ENCODE measurements at places on chromosomes 6 and 20. TPM values are rescaled to one million over a fixed set of nuclear protein-coding genes. Genes with fewer than 3 reads are reported as not detected.

DNA sequence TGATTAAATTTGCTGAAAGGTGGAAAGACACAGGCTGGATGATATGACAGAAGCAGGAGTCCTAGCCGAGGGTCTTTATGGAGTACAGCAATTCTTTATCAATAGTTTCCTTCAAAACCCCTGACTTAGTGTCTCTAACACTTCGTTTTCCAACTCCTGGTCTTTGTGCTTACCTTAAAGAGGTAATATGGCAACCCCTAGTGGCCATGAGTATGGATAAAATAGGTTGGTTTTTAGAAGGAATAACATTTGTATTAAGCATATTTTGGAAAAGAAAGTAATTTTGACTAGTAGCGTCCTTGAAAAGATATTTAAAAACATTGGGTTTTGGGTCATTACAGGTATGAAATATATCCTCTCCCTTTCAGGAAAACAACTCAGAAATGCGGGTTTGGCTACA lies 51.9 kb downstream of the VGLL2 start:
- no peak for DNase-seq

- DNase-seq, result no peak
Observed at GRCh38 chr6:130075879-130076460, 57.6 kb downstream of the L3MBTL3 start.

DNA sequence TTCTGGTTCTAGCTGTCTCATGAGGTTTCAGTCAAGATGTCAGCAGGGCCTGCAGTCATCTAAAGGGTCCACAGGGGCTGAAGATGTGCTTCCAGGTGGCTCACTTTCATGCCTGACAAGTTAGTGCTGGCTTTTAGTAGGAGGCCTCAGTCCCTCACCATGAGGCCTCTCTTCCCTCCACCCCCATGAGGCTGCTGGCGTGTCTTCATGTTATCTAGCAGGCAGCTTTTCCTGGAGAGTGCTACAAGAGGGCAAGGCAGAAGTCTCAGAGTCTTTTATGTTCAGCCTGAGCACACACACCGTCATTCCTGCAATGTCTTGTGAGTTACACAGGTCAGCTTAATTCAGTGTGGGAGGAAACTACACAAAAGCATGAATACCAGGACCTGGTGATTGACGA lies 769.9 kb downstream of the HDGFL1 start:
- DNase-seq, result no peak

DNA sequence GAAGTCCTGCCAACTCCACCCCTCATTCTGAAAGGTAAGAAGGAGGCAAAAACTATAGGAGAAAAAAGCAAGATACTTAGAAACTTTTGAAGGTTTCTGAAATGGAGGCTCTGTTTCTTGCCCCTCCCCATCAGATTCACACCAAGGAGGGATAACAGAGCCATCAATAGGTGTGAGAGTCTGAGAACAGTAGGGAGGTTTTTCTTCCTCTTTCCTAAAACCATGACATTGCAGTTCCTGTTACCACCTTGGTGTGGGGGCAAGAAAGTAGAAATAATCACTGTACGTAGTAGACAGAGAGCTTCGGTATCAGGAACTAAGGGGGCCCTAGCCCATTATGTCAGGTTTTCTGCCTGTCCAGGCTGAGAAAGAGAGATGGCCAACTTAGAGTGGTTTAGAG lies 333.3 kb upstream of the SYNCRIP start:
- DNase-seq, result no peak

GRCh38 chr6:25713824-25714223 lies 40.7 kb upstream of the SLC17A4 start:
- no peak for DNase-seq

DNA sequence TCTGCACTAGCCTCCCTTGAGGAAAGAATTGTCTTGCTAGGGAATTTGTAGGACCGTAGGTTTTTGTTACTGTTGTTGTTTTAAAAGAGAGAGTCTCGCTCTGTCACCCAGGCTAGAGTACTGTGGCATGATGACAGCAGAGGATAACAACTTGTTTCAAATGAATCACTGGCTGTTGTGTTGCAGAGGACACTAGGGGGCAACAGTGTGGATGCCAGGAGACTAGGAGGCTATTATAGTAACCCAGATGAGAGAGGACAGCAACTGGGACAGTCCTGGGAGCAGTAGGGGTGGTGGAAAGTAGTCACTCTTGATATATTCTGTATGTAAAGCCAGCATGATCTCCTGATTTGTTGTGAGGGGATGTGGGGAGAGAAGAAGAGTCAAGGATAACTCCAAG lies 41.8 kb upstream of the LAMA4 start:
- no peak for DNase-seq

DNA sequence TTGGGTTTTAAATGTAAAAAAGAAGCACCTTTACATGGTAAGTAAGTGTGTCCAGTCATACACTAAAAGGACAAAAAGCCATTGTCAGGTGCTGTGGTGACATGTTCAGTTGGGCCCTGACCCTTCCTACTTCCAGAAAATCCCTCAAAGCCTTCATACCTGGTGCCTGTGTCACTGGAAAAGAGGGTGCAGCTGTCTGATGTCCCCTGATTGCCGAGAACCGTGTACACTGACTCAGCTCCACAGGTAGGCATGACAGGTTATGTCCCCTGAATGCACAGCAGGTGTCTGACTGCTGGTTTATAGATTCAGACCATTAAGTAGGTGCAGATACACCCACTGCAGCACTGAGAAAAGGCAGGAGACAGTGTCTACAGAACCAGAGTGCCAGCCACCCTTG lies 99.1 kb downstream of the FOXC1 start:
- no peak for DNase-seq

- DNase-seq, result no peak
Observed at GRCh38 chr6:32097364-32097763, 11.8 kb downstream of the TNXB start.

The OGFRL1 gene
- polyA plus RNA-seq, result 19.4 TPM

The MUCL3 gene
- polyA plus RNA-seq, result 0.07 TPM

The BCAS4 gene
- polyA plus RNA-seq, result 5.6 TPM

The PRDM1 gene
- polyA plus RNA-seq, result 4.2 TPM

The SERPINB1 gene
- polyA plus RNA-seq, result 22.8 TPM

The MMP24 gene
- polyA plus RNA-seq, result 2.5 TPM

The FOXQ1 gene
- 9.5 TPM for polyA plus RNA-seq

The COX7A2 gene
- polyA plus RNA-seq, result 255 TPM

The PTPRT gene
- polyA plus RNA-seq, result 0.43 TPM

All from left renal cortex interstitium (tissue), 4 donors.